Naive thymus-derived CD4-positive, alpha-beta T cell (primary cell): ENCODE measurements at places on chromosomes 6 and 20. TPM values are rescaled to one million over a fixed set of nuclear protein-coding genes. Genes with fewer than 3 reads are reported as not detected.

Gene CLVS2
- polyA plus RNA-seq: not detected

Gene C20orf202
- 0.22 TPM for polyA plus RNA-seq

Gene CCN6
- polyA plus RNA-seq: 0.13 TPM

Gene MOCS1
- 1.0 TPM for polyA plus RNA-seq

Gene IL17A
- polyA plus RNA-seq: not detected

DNA sequence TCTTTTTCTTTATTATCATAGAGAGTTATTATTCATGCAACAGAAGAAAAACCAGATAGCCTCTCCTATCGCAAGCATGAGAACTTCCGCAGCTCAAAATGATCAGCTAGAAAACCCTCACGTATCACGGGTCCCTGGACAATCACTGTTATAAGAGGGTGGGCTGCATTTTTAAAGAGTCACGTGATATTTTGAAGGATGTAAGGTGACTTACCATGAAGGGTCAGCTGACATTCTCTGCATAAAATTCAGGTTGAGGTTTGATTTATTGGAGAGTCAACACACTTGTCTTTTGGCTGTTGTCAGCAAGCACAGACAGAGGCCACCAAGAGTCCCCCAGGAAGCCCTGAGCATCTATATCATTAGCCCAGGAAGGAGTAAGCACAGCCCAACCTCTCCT lies 39.5 kb downstream of the ID4 start:
- DNase-seq: no peak

- DNase-seq: no peak
Observed at GRCh38 chr6:135423649-135424128, 73.9 kb downstream of the AHI1 start.

GRCh38 chr6:26743941-26744699 lies 84.6 kb upstream of the ZNF322 start:
- no peak for DNase-seq

GRCh38 chr20:64188682-64189529 lies 24.7 kb downstream of the MYT1 start:
- no peak for DNase-seq

- DNase-seq: no peak
Observed at GRCh38 chr6:84892671-84893070, 128.3 kb upstream of the TBX18 start.

DNA sequence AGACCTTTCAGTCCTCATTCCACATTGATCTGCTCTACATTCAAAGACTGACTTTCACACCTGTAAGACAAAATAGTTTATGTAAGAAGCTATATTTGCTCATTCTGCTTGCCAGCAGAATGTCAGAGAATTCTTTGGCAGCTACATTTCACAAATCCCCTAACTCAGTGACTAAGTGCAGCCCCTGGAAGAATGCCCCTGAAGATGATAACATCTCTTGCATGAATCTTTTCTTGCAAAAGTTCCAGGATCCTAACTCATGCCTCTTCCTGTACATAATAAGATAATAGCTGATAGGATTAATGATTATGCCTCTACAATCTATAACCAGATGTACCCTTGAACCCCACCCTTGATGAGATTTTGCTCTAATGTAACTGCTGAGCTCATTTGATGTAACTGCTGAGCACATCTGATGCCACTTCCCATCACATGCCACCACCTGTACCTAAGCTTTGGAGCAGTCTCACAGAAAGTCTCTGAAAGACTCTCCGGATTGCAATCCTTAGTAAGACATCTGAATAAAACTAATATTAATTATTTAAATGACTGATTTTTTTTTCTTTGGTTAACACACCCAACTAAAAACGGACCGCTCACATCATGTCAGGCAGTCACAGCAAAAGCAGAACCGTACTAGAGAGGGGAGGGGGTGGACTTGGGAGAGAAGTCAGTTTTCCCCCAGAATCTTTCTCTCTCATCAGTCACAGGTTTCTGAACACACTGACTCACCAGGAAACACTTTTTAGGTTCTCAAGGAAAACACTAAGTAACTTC lies 684 bp upstream of the DNAH8 start:
- DNase-seq: no peak

- no peak for DNase-seq
Observed at GRCh38 chr6:73121421-73121993, 103.8 kb downstream of the KHDC1L start.

DNA sequence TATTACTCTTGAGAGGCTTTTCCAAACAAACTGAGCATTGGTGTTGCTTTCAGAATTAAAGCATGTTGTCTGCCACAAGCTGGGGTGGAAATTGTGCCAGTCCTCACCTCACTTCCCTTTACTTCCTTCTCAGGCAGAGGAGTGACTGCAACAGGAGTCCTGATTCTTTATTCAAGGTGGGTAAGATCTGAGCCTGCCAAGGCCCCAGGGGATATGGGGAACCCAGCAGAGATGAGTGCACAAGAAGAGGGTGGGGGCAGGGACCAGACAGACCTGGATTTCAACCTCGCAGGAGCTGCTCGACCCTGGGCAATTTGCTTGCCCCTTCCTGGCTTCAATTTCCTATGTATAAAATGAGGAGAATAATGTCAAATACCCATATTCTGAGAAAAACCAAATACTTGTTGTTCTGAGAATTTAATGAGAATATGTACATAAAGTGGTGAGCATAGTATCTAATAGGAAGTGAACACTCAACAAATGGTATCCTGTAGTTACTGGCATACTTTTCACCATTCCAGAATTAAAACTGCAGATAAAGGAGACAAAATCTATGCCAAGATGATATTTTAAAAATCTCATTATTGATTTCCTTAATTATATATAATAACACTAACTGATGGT lies 17.8 kb downstream of the MAN1A1 start:
- DNase-seq: no peak

- DNase-seq: no peak
Observed at GRCh38 chr6:99143108-99143861, 195.5 kb upstream of the FBXL4 start.

- DNase-seq: no peak
Observed at GRCh38 chr20:49482173-49482572, 295 bp downstream of the KCNB1 start.

GRCh38 chr20:39670988-39671387 lies 708.8 kb downstream of the DHX35 start:
- no peak for DNase-seq

- no peak for DNase-seq
Observed at GRCh38 chr6:129882510-129883023, 21.5 kb upstream of the TMEM244 start.
